ENCODE measurements at places on chromosomes 4 and X. TPM values are rescaled to one million over a fixed set of nuclear protein-coding genes. Genes with fewer than 3 reads are reported as not detected.

The PDGFC gene
- 14.9 TPM for total RNA-seq

The EVC2 gene
- 1.6 TPM for total RNA-seq

GRCh38 chr4:88960576-88960975 is 96.4 kb downstream of the FAM13A start:
- no peak for DNase-seq

DNA sequence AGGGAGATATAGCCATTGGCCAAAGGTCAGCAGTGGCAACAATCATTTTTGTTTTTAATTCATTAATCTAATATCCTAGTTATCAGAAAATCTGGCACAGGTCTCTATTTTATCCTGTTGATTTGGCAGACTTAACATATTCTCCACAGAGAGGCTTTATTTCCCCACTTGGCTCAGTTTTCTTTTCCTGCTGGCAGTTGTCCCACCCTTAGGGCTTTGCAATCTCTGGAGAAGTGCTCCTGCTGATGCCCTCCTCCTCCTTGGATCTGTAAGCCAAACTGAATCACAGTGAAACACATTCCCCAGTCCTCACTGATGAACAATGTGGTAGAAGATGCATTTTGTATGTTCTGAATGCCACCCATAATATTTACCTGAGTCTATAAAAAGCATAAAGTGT is 889.7 kb downstream of the PDHA2 start:
- no peak for DNase-seq

GRCh38 chr4:154691229-154691628 is 52.6 kb upstream of the LRAT start:
- DNase-seq: no peak

- DNase-seq: no peak
Measured at GRCh38 chr4:124459196-124459940, 253.2 kb downstream of the ANKRD50 start.

DNA sequence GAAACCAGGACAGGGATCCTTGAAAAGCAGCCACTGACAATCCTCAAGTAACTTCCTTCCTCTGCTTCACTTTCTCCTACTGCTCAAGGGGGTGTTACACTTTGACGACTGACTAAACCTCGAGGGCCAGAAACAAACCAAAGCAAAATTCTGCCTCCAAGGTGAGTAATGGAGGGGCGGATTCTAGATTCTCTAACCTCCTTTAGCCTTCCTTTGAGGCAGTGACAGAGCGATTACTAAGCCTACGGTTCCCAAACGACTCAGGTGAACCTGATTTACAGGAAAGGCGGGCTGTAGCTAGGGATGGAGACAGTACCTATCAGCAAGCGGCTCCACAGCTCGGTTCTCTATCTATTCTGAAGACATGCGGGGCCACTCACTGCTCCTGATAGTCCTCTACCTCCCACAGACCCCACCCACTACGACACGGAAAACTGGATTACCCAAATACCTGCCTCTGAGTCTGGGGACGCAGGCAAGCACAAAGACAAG is 487 bp downstream of the TBCK start:
- no peak for DNase-seq
